Stimulated activated CD8-positive, alpha-beta memory T cell treated with anti-CD3 and anti-CD28 coated beads, Interleukin-2, amount 100 ng/mL, for 1 hour (primary cell): ENCODE measurements at places on chromosomes 2 and 18.

DNA sequence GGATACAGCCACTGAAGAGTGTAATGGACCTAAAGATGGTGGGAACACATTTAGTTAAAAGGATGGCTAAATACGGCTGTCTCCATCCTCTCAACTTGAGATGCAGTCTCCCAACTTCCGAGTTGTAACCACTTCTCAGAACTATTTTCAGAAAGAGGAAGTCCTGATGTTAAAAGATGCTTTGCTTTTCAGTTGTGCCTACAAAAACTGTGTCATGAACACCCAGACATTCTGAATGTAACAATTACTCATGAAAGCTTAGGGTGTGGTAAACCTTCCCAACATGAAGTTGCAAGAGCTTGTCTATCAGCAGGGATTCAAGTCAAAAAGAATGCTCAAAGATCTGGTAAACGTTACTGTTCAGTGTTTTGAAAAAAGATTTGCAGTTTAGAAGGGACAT, 147.9 kb downstream of the DOCK10 start:
- no peak for DNase-seq

DNA sequence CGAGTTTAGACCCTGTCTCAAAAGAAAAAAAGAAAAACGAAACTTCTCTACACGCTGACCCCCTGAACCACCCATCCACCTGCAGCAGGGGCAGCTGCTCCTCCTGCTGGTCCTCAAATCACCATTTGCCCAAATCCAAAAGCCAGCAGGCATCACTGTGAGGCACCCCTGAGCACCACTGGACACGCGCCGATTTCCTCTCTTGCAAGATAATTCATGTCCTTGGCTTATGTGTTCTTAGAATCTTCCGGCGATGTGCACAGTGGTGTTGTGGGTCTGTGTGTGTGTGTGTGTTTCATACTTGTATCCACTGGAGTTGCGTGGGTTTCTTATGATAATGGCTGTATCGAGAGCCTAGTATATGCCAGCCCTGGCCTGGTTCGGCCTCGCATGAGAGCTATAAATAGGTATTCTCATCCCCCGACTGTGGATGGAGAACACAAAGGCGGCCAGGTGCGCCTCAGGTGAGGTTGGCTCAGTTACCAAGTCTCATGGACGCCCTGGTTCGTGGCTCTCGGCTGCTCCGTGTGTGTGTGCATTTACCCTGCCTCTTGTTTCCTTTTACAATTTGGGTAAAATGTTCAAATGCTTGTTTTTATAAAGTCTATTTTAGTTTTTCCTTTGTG, 235.5 kb downstream of the HDAC4 start:
- no peak for DNase-seq

DNA sequence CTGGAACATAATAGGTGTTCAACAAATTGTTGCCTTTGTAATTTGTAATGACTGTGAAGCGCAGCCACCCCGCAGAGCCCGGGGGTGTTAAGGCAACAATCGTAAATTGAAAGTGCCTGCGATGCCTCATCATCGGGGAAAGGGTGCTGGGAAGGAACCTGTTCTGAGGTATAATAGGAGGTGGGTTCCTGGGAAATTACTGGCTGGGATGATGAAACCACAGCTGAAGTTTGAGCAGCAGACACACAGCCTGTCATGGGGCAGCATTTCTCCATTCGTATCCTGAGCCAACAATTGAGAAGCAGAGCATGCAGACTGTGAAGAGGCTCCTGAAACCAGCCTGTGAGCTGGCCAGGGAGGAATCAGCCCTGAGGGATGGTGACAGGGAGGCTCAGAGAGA, 404.0 kb upstream of the MYT1L start:
- DNase-seq, result no peak

GRCh38 chr2:237193436-237193835, 107.7 kb downstream of the COPS8 start:
- DNase-seq, result no peak

- no peak for DNase-seq
Observed at GRCh38 chr18:73549236-73549635, 598.4 kb downstream of the FBXO15 start.

DNA sequence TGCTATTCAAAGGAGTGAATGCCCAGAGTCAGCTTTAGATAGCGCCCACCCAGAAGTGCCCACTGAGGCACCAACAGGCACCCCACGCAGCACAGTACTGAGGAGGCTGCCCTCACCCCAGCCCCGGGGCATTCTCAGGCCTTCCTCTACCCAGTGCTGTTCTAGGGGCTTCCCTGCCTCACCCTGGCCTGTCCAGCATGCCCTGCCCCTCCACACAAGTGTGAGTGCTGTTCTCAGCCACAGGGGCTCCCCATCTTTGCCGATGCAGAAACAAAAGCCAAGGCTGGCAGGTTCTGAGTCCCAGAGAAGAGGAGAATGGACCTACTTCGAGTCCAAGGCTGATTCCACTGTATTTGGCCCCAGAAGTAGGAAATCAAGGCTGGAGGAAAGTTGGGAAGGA, 15.8 kb downstream of the BIN1 start:
- DNase-seq, result no peak

DNA sequence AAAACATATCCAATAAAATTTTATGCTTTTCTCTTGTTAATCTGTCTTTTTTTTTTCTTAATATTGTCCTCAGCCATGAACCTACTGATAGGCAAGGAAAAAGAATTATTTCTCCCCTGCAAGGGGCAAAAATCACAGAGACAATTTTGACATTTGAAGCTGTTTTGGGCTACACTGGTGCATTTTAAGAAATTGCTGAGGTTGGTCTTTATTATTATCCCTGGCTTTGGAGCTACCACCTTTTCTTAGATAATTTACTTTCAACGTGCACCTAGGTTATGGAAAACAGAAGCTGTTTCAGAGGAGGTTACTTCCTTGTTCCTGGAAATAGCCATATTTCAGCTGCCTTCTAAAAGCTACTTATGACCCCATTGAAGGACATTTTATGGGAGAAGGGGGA, 195.5 kb upstream of the KYNU start:
- DNase-seq, result no peak

GRCh38 chr2:16249246-16250055, 309.1 kb downstream of the MYCN start:
- DNase-seq, result no peak

GRCh38 chr2:85709401-85709811, 15.2 kb downstream of the GNLY start:
- DNase-seq, result no peak

- DNase-seq, result no peak
Observed at GRCh38 chr2:216224388-216224787, 115.2 kb downstream of the XRCC5 start.

DNA sequence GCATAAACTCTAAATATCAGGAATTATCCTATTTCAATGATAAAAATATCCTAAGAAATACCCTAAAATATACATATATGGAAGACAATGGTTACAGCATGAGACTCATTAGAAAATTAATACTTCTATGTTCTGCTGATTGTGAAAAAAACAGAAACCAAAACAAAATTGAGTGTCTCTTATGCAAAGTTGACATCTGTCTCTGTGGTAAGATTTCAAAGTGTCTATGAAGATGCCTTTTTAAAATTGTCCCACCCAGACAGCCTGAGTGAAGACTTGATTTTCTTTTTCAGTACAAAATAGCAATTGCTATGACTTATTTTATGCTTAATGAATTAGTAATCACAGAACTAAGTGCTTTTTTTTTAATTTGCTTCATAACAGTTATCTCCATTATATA, 1368.4 kb upstream of the LRRTM1 start:
- no peak for DNase-seq

GRCh38 chr2:213416832-213417231, 132.6 kb downstream of the SPAG16 start:
- no peak for DNase-seq

- no peak for DNase-seq
Observed at GRCh38 chr2:26770986-26771586, 7.0 kb downstream of the SLC35F6 start.

DNA sequence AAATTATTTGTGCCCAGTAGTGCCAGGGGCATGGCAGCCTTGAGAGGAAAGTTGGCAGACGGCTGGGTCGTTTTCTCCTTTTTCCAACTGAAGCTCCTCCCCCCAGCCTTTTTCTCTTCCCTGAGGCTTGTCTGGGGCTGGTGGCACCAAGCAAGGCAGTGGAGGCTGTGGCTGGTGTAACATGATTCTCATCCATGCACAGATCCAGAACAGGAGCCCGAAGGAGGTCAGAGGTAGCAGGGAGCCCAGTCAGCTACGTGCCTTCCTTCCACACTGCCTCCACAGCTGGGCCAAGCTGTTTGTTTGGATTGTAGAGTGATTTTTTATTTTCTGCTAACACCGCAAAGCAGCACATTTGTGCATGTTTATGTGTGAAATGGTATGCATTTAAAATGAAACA, 170.3 kb upstream of the MGAT5 start:
- DNase-seq, result no peak

- DNase-seq, result no peak
Observed at GRCh38 chr2:38442643-38443541, 65.8 kb upstream of the ATL2 start.

DNA sequence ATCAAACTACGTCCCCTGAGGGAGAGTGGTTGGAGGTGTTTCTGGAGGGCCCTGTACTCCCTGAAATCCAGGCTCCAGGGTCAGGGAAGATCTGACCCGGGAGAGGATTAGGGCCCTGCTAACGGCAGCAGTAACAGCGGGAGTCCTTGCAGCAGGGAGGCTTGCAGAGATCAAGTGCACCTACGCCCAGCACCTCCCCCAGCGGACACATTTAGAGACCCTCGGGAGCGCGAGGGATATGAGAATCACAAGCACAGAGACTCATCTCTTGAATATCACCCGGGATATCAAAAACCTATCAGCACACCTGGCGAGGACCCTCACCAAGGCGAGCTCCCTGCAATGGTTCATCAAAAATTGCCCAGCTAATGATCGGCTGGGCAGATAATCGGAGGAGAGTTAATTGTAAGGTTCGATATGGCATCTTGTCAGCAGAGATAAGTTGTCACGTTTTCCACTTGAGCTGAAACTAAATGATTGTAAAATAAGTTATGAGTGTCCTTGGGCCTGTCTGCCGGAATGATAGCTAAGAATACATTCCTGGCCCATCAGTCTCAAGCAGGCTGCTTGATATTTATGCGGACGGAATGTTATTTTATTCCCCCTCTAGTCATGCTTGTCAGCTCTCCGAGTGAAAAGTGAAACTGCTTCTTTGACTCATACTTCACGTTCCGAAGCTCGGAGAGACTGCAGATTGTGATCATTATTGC, 209.8 kb downstream of the GBX2 start:
- DNase-seq, result no peak

DNA sequence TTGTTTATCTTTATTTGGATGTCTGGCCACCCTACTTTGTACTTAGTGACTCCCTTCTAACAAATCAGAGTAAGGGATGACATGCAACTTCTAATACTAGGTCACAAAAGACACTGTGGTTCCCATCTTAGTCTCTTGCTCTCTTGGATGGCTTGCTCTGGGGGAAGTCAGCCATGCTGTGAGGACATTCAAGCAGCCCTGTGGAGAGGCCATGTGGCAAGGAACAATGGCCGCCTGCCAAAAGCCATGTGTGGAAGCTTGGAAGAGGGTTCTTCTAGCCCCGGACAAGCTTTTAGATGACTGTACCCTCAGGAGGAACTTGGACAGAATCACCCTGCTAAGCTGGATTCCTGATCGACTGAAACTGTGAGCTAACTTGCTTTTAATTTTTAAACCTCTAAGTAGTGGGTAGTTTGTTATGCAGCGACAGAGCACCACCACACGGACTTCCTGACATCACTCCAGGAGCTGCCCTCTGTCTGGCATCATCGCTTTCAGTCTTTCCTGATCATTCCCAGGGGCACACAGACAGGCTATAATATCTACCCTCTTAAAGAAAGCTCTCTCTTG, 116.8 kb upstream of the ODC1 start:
- DNase-seq, result no peak

- DNase-seq, result no peak
Observed at GRCh38 chr2:27379836-27380625, 503 bp downstream of the ZNF513 start.

- DNase-seq, result no peak
Observed at GRCh38 chr2:126356631-126357030, 299.3 kb upstream of the GYPC start.

DNA sequence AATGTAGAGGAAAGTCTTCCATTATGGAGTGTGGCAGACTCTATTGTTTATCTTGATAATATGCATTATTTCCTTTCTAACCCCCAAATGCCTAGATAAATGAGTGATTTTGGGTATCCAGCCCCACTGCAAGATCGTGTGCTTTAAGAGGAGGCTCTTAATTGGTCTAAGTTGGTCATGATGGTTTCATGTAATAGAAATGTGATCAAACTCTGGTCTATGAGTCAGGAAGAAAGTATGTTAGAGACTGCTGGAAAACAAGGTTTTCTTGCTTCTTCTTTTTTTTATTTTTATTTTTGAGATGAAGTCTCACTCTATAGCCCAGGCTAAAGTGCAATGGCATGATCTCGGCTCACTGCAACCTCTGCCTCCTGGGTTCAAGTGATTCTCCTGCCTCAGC, 344.5 kb upstream of the TNP1 start:
- no peak for DNase-seq

DNA sequence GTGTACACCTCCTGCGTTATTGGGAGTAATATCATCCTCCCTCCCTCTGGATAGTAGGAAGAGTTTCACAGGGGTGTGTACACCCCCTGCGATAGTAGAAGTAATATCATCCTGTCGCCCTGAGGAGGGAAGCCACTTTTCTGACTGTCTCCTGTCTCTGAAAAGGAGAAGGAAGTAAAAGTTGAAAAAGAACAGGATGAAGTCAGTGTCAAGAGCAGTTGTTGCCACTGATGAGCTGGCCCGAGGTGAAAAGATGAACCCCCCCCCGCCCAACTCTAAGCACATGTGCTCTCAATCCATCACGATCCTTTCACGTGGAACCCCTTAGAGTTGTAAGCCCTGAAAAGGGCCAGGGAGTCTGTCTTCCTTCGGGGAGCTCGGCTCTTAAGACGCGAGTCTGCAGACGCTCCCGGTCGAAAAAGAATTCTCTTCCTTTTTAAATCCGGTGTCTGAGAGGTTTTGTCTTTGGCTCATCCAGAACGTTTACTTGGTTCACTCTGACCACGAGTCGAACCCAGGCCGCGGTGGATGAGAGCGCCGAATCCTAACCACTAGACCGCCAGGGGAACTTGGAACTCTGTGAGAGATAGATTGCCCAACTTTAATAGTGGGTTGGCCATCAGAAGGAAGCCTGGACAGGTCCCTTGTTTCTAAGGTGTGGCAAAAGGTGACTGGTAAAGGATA, 22.4 kb upstream of the NAGK start:
- DNase-seq, result no peak

DNA sequence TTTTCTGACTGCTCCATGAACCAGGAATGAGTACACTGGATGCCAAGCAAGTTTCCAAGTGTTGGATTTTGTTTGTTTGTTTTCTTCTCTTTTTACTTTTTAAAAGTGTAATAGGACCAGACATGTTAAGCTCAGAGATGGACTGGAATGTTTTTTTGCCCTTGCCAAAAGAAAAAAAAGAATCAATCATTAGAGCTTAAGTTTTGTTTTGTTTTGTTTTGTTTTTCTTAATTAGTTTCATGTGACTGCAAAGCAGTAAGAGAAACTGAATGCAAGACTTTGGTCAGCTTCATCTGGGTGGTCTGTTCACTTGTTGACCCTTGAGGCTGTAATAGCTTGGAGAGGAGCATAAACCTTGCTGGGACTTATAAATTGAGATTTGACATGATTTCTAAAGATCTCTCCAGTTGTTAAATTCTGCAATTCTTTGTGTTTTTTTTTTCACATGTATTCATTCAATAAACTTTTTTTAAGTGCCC, 42.4 kb upstream of the SLC1A4 start:
- DNase-seq, result no peak

GRCh38 chr2:190835303-190835930, 45.2 kb upstream of the GLS start:
- DNase-seq, result no peak
